ENCODE measurements at places on chromosomes 1 and 21.

- DNase-seq = peak; percentile 91
These were observed at the start of gene CSF1 for GRCh38 chr1:109910123-109910962. TSS of gene CSF1 (plus strand) at chr1:109910849. CDS start at chr1:109911024, 175 bp downstream.

DNA sequence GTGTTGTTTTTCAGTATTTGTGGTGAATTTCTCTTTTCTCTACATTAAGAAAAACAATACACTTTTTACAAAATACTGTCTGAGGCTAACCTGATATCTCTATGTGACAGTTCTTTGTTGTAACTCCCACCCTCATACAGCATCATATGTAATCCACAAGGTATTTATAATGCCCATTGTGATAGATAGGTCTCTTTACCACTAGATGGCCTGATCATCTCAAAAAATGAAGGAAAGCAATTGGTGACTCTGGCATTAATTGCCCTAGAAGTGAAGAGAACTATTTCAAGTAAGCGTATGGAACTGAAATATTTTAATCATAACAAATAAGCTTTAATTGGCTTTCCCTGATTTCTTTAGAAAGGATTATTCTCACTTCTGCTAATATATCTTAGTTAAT, 36.2 kb upstream of the HFM1 start:
- no peak for DNase-seq

GRCh38 chr21:42315296-42315891, at the start of gene TFF3:
TSS of gene TFF3 (minus strand) at chr21:42315409. CDS start at chr21:42315374, 35 bp downstream.
- DNase-seq = no peak

DNA sequence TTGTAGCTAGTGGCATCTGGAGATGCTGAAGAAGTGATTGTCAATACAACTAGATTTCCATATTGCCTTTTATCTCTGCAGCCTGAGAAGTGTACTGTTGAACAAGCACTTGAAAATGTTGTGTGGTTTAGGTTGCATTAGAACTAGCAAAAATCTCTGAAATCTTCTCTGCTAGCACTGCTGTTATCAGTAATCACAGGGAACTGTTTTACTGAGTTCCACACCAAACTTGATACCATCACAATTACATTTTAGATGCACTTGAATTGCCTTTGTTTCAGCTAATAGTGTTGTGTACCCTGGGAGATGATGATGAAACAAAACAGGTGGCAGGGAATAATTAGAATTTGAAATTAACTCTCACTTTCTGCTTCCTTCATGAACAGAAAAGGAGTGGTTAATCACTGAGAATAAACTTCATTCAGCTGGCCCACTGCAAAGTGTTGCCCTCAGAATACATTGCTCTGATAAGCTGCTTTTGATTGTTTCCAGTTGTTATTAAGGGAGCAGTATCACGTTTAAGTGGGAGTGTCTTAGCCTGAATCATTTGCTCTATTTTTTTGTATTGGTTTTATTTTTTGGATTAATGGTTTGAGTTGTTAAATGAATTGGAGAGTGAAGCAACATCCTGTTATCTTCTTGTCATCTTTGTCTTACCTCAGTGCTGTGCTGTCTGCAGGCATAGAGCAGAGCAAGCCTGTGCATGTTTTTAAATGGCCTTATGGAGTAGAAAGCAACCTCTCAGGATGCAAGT, 13.0 kb downstream of the FAM20B start:
- DNase-seq = no peak

GRCh38 chr1:43432907-43433306, 20.8 kb downstream of the HYI start:
- peak; percentile 16 for DNase-seq

GRCh38 chr1:40247655-40248054, at the start of gene TMCO2:
TSS of gene TMCO2 (plus strand) at chr1:40247937. CDS start at chr1:40247994, 57 bp downstream.
- DNase-seq = no peak

GRCh38 chr1:18989896-18990295, 33.4 kb upstream of the IFFO2 start:
- DNase-seq = no peak

GRCh38 chr21:21019681-21020080, 21.5 kb downstream of the NCAM2 start:
- no peak for DNase-seq

- DNase-seq = no peak
These were observed 174.3 kb upstream of the DUSP10 start for GRCh38 chr1:221916176-221916575.

GRCh38 chr1:204466416-204467405, 27.9 kb downstream of the PIK3C2B start:
- peak; percentile 69 for DNase-seq

DNA sequence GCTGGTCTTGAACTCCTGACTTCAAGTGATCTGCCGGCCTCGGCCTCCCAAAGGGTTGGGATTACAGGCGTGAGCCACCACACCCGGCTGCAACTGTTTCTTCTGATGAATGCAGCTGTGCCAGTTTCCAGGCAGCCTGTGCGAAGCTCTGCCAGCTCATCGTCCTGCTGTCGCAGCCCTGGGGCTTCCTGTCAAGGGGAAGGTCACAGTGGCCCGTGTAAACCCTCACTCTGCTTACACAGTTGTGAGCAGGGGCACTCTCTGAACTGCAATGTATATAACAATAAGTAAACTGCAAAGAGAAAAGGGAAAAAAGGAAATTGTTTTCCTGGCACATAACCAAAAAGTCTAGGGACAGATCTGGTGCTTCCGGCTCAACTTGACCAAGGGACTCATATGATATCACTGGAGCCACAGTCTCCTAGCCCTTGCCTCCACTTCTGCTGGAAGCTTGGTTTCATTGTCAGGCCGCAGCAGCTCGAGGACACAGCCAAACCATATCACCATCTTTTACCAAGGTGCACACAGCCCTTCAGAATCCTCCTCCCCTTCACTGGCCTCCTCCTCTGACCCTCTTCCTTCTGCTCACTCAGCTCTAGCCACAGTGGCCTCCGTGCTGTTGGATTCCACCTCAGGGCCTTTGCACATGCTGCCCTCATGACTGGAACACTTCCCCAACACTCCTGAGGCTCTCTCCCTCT, 22.8 kb upstream of the LBR start:
- DNase-seq = no peak

DNA sequence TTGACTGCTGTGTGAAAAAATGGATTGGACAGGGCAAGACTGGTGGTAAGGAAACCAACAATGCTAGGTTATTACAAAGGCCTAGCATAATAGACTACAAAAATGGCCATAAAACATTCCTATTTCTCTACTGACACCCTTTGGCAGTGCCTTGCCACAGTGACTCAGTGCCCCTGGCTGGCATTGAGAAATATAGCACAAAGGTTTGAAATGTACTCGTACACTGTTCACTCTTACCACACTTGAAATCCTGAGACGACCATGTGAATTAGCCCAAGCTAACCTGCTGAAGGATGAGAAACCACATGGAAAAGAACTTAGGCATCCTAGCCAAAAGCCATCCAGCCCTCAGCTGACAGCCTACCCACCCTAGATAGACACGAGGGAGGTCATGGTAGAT, 149.8 kb upstream of the PALMD start:
- DNase-seq = no peak

DNA sequence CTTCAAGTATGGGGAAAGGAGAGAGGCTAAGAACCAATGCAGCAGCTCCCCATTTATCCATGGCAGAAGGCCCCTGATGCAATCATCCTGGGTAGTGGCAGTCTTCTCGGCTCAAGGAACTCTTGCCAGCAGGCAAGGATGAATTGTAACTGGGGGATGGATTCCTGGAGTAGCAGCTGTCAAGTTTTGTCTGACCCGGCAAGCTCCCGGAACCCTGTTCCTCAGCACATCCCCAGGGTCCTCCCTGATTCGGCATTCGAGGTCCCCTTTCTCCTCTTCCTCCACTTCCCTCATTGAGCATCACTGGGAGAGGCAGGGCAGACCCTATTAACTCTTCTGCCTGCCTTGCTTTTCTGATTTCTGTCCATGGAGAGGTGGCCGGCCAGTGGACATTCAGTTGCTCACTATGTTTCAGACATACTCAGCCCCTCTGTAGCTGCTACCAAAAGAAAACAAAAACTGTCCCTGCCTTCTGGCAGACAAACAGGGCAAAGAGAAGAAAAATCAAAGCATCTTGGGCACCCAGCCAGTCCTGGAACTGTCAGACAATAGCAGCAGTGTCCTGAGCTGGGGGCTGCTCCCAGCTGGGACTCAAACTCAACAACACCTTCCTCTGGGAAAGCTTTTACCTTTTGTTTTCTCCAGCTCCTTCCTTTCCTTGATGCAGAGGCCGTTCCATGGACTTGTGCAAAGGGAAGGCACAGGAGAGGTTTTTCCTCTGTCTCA, 5.6 kb upstream of the PTCH2 start:
- DNase-seq = no peak

- no peak for DNase-seq
These were observed 30.5 kb downstream of the KCNC4 start for GRCh38 chr1:110240476-110241210.

DNA sequence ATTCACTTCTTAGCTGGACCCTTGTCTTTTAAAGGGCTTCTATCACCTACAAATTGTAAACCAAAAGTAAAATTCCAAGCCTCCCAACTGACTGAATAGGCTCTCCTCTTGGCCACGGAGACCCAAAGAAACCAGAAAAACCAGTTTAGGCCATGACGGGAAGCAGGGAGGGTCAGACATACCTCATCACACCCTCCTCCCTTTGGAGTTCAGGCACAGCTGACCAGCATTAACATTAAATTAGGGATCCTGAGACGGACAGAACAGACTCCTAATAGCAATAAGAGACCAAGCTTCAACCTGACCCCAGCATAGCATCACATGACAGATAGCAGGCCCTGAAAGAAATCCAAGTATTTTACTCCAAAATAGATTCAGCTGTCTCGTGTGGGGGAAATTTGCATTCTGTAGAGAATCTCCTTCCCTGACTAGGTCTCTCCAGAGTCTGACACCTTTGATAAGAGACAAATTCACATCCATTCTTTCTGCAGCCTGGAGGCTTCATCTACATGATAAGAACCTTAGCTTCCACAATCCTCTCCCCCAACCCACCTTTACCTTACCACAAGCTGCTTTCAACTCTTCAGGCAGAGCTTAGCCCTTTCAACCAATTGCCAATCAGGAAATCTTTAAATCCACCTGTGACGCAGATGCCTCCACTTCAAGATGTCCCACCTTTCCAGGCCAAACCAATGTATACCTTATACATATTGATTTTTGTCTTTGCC, 177.1 kb upstream of the RAB4A start:
- no peak for DNase-seq

DNA sequence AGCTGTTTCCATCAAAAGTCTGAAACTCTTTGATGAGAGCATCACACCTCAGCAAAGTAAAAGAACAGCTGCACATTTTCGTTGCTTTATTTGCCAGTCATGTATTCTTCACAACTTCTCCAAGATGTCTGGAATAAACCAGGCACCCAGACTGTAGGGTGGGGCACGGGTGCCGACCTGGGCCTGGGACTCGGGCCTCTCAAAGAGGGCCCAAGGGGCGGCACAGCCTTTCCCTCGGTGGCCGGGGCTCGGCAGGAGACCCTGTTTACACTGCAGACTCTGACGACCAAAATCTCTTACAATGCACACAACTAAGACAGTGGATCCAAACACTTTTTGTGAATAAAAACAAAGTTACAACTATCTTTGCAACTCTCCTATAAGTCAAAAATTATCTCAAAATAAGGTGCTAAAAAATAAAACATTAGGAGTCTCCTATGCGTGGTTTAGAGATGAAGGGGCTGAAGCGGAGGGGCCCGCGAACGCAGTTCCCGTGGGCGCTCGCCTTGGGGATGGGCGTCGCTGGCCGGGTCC, 696 bp downstream of the LSS start:
- no peak for DNase-seq

DNA sequence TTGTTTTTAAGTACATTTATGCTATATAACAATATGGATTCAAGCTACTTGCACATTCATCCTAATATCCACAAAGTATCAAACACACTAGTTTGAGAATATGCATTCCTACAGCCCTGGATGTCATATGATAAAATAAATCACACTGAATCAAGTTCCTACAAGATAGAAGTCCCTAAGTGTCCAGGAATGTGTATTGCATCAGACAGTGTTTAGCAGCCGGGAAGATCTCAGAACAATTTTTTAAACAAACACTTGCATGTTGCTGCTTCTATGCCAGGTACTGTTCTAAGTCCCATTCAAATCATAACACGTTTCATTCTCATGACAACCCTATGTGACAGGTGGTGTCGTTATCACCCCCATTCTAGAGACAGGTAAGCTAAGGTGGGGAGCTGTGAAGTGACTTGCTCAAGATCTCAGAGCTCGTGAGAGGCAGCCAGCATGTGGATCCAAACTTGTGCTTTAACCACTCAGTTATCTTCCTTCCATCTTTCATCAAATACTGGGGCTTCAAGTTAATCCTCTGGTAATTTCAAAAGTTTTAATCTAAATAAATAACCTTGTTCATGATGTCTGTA, 68.3 kb upstream of the KIF26B start:
- DNase-seq = no peak

GRCh38 chr1:48031676-48032075, 34.5 kb upstream of the TRABD2B start:
- DNase-seq = no peak

DNA sequence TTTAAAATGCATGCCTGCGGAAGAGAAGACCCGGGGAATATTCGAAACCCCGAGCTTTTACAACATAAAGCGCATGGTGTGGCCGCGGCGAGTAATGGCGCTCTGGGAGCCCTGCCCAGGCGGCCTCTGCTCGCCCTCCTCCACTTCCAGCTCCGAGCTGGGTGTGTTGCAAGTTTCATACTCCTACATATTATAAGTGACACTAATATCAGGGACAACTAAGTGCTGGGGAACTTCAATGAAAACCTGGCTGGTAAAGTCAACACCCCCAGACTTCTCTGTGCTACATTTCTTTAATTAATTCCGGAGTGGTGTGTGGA, 11.8 kb downstream of the SIM2 start:
- DNase-seq = peak; percentile 41

DNA sequence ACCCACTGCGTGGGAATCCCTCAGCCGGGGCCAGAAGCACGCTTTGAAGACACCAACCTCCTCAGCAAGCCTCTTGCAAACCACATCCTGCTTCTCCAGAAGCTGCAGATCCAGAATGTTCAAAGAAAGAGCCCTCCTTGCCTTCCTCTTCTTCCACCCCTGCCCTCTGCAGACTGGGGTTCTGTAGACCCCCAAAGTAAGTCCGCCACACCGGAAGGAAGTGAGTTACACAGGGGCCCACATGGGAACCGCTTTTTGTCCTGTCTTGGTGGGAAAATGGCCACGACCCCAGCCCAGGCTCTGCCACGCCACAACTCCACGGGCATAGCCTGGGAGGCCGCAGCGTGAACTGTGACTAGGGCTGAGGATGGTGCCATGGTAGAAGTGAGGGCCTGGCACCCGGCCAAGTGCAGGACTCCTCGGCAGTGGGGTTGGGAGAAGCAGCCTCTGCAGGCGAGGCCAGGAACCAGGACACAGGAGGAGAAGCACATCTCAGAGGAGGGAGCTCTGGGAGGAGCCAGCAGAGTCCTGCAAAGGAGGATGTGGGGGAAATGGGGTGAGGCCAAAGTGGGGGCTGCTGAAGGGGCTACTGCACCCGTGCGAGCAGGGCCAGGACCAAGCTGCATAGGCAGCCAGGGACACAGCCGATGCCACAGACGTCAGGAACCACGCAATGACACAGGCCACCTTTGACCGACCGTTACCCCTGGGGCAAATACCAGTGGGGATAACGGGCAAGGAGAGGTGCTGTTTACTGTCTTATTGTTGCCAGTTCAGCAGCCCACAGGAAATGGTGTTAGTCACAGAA, 30.9 kb downstream of the PDE9A start:
- no peak for DNase-seq

GRCh38 chr1:20366463-20367115, 75.9 kb downstream of the VWA5B1 start:
- DNase-seq = no peak
